ENCODE measurements at places on chromosomes 1 and 21. TPM values are rescaled to one million over a fixed set of nuclear protein-coding genes. Genes with fewer than 3 reads are reported as not detected.

APOBEC4 gene
- not detected for total RNA-seq

NCSTN gene
- total RNA-seq = 50.6 TPM

NBPF4 gene
- not detected for total RNA-seq

DNA sequence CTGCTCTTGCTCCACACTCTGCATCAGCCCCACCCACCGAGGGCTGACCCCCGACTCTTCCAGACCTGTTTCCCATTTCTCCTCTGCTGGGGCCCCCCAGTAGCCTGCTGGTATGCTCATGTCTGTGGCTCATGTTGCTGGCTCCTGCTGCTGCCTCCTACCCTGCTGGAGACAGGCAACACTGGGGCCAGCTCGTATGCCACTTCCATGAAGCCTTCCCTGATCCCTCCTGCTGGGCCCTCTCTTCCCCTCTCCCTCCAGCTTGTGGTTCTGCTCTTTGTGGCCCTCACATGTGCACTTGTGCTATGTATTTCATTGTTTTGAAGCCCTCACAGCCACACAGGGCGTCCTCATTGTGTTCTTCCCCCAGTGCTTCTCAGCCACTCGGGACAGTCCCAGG is 40.5 kb downstream of the CNN3 start:
- no peaks in the 10 kb centered on the region for H3K27me3 ChIP-seq
- no peak overlapping the region for H3K27ac ChIP-seq
- H3K36me3 ChIP-seq = no peaks in the 10 kb centered on the region
- no peak overlapping the region for H3K4me3 ChIP-seq
- DNase-seq = no peak
- peaks cover 14% of the 10 kb centered on the region for H3K4me1 ChIP-seq

GRCh38 chr1:975896-976683 is 5.8 kb downstream of the PERM1 start:
- H3K4me1 ChIP-seq = peaks cover 23% of the 10 kb centered on the region
- peaks cover 4% of the 10 kb centered on the region for H3K27me3 ChIP-seq
- H3K27ac ChIP-seq = no peak overlapping the region
- H3K36me3 ChIP-seq = no peaks in the 10 kb centered on the region
- no peak for DNase-seq

GRCh38 chr1:25560788-25561187 is 17.4 kb downstream of the LDLRAP1 start:
- H3K4me3 ChIP-seq = no peak overlapping the region
- DNase-seq = no peak
- H3K36me3 ChIP-seq = no peaks in the 10 kb centered on the region
- peaks cover 56% of the 10 kb centered on the region for H3K4me1 ChIP-seq

DNA sequence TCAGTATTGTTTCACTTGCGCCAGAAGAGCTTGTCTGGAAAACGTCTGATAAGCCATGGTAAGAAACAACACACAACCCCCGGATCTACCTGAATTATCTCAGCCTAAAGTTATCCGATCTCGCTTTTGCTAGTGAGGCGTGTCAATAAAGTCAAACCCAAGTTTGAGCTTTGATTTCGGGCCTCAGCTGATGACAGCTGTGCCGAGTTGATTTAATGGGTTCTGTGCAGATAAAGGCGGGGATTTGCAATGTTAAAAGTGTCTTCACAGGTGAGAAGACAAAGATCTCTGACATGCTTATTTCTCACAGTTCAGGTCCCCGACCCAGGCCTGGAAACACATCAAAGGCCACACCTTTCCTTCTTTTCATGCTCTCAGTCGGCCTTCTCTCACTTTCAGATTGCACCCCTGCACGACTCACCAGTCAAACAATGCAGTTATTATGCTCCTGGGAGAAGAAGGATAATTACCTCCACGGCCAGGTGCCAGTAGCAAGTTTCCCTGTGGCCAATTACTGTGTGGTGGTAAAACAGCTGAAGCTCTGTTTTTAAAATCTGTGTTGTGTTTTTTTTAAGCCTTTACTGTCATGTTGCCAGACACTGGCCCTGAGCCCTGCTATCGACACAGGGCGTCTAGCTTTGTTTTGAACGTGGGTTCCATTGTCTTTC is 245.3 kb upstream of the RUNX1 start:
- no peak overlapping the region for H3K4me3 ChIP-seq
- no peaks in the 10 kb centered on the region for H3K36me3 ChIP-seq
- no peaks in the 10 kb centered on the region for H3K4me1 ChIP-seq
- H3K27ac ChIP-seq = no peak overlapping the region

Data from vagina (tissue), 2 donors.